Kidney (tissue), 22 donors: ENCODE measurements at places on chromosomes 7 and 10. TPM values are rescaled to one million over a fixed set of nuclear protein-coding genes. Genes with fewer than 3 reads are reported as not detected.

DNA sequence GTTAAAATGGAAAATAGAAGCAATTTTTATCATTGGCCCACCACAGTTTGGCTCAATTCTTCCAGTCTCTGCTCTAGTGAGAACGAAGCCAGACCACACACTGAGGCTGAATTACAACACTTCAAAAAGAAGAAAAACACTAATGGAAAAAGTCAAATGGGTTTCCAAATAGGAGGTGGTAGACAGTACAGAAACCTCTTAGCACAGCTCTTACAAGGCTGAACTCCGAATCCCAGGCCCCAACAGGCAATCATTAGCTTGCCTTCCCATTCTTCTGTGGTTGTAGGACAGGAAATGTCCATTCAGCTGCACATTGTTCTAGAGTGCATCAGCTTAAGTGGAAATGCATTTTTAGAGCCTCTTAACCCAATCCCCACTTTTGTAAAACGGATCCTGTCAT, 115.1 kb upstream of the MEOX2 start:
- no peaks in the 10 kb centered on the region for H3K27me3 ChIP-seq
- DNase-seq, result no peak
- no peak overlapping the region for H3K27ac ChIP-seq
- H3K4me1 ChIP-seq, result no peaks in the 10 kb centered on the region

- no peak overlapping the region for H3K27ac ChIP-seq
- H3K4me3 ChIP-seq, result no peak overlapping the region
- no peak for DNase-seq
- H3K36me3 ChIP-seq, result no peaks in the 10 kb centered on the region
- H3K4me1 ChIP-seq, result no peaks in the 10 kb centered on the region
Measured at GRCh38 chr10:11195623-11196022, 178.0 kb downstream of the CELF2 start.

NOS3 gene
- total RNA-seq, result 51.7 TPM

CALN1 gene
- total RNA-seq, result not detected

GRCh38 chr10:5633166-5633749, 33.1 kb downstream of the ASB13 start:
- DNase-seq, result peak; percentile 55
- H3K27me3 ChIP-seq, result no peaks in the 10 kb centered on the region
- peak overlapping the region; percentile 32 for H3K27ac ChIP-seq
- H3K36me3 ChIP-seq, result no peaks in the 10 kb centered on the region
- peaks cover 6% of the 10 kb centered on the region for H3K4me1 ChIP-seq

GRCh38 chr10:44635176-44635575, 250.3 kb upstream of the CXCL12 start:
- no peaks in the 10 kb centered on the region for H3K36me3 ChIP-seq
- no peaks in the 10 kb centered on the region for H3K27me3 ChIP-seq
- H3K4me3 ChIP-seq, result no peak overlapping the region
- no peaks in the 10 kb centered on the region for H3K4me1 ChIP-seq
- H3K27ac ChIP-seq, result no peak overlapping the region
- no peak for DNase-seq

- H3K36me3 ChIP-seq, result no peaks in the 10 kb centered on the region
- no peak overlapping the region for H3K4me3 ChIP-seq
- DNase-seq, result no peak
- no peak overlapping the region for H3K27ac ChIP-seq
- H3K27me3 ChIP-seq, result no peaks in the 10 kb centered on the region
- H3K4me1 ChIP-seq, result no peaks in the 10 kb centered on the region
Measured at GRCh38 chr7:101208794-101209193, 8.0 kb upstream of the MOGAT3 start.

- H3K27me3 ChIP-seq, result no peaks in the 10 kb centered on the region
- H3K4me3 ChIP-seq, result no peak overlapping the region
- H3K36me3 ChIP-seq, result no peaks in the 10 kb centered on the region
Measured at GRCh38 chr10:86199041-86199440, 167.6 kb downstream of the GRID1 start.

DNA sequence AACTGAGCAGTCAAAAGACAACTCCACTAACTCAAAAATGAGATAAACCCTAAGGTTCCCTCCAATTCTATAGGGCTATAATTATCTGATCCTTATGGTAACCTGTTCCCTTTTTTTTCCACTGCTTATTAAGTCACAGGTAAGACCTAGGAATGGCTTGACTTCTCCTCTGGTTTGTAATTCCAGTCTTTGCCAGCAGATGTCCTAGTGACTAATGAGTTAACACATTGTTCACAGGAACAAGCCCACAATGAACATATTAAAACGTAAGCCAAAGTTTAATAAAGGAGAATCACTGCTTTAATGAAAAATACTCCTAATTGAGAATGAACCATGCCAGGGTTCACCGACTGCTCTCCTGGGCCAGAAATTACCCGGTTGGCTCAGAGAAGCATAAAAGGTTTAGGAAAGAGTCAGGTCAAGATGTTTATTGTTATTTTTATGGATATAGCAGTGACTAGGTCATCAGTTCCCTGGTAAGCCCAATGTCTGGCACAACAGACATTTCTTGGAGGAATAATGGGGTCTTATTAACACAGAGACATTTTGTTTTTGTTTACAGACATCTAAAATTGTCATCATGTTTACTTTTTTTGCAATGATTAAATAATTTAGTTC, 120.1 kb downstream of the ELAPOR2 start:
- no peak overlapping the region for H3K4me3 ChIP-seq
- H3K4me1 ChIP-seq, result no peaks in the 10 kb centered on the region
- DNase-seq, result peak; percentile 42
- no peaks in the 10 kb centered on the region for H3K36me3 ChIP-seq
- no peak overlapping the region for H3K27ac ChIP-seq

MOGAT3 gene
- total RNA-seq, result 0.25 TPM

DNA sequence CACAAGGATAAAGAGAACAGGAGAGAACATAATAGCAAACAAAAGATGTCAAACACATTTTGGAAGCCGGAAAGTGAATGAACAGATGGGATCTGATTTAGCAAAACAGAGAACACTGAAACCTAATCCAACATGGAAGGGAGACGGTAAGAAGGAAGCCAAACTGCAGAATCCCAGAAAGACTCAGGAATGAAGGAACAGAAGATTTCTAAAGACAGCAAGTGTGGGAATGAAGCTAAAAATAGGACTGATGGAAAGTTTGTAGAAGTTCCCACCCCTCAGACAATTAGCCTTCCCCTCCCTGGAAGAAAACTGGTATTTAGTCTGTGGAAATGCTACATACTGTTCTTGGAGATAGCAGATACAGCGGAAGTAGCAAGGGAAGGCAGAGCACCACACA, 40.8 kb downstream of the SLC16A12 start:
- H3K4me1 ChIP-seq, result no peaks in the 10 kb centered on the region
- DNase-seq, result no peak
- H3K36me3 ChIP-seq, result peaks cover 5% of the 10 kb centered on the region
- H3K27ac ChIP-seq, result no peak overlapping the region
- H3K27me3 ChIP-seq, result no peaks in the 10 kb centered on the region

DNA sequence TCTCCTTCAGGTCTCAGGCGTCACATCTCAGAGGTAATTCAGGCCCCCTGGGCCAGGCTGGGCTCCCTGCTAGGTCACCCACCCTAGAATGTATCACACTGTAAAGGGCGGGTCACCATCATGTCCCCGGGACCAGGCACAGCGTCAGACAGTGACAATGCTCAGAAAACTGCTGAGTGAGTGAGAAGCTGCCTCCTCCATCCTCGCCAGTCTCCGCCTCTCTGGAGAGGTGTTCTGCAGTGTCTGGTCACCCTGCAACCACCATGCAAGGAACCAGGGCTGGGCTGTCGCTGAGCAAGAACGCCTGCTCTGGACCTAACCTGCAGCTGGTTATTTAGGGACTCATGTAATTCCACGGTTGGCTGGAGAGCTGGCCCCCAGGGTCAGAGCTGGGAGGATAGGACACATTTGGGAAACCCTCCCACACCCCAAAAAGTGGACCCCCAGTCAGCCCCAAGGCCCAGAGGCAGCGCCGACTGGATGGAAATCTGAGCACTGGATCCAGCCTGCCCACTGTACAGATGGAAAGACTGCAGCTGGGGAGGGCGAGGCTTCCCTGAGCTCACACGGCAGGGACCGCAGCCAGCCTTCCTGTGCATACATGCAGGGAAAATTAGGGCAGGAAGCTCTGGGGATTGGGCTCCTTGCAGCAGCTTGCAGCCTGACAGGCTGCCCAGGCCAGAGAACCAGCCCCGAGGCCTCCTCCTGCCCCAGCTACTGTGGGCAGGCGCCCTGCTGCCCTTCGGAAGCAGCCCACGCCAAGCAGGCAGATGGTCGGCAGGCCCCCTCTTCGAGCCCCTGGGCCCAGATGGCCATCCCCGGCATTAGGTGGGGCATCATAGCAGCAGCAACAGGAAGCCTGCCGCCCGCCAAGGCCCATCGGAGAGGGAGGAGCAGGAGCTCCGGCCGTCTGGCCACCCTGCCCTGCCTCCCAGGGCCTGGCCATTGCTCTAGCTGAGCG, 105.4 kb upstream of the ZMIZ1 start:
- H3K36me3 ChIP-seq, result no peaks in the 10 kb centered on the region
- no peak overlapping the region for H3K27ac ChIP-seq

DNA sequence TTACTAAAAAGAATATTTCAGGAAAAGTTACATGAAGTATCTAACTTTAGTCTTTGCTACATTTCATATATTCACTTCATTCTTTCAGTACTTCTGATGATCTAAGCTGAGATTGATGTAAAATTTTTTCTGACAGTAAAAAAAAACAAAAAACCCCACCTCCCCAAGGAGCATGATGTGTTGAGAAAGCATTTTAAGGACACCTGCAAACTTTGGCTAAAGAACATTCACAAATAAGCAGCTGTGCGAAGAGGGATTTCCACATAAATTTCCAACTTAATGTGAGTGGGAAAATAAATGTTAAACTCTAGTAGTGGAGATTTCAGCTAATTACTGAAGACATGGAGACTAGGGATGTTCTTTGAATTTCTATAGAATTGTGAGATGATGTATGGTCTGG, 35.5 kb downstream of the DLD start:
- no peak overlapping the region for H3K27ac ChIP-seq
- H3K36me3 ChIP-seq, result peaks cover 33% of the 10 kb centered on the region
- no peaks in the 10 kb centered on the region for H3K27me3 ChIP-seq
- no peak for DNase-seq
- no peaks in the 10 kb centered on the region for H3K4me1 ChIP-seq

GRCh38 chr7:6128205-6128604, 97.0 kb downstream of the ANKRD61 start:
- H3K27me3 ChIP-seq, result no peaks in the 10 kb centered on the region
- no peaks in the 10 kb centered on the region for H3K4me1 ChIP-seq
- H3K4me3 ChIP-seq, result no peak overlapping the region
- no peak overlapping the region for H3K27ac ChIP-seq
- H3K36me3 ChIP-seq, result no peaks in the 10 kb centered on the region
- no peak for DNase-seq

TMEM178B gene
- 20.0 TPM for total RNA-seq

NCF1 gene
- 8.4 TPM for total RNA-seq

DNA sequence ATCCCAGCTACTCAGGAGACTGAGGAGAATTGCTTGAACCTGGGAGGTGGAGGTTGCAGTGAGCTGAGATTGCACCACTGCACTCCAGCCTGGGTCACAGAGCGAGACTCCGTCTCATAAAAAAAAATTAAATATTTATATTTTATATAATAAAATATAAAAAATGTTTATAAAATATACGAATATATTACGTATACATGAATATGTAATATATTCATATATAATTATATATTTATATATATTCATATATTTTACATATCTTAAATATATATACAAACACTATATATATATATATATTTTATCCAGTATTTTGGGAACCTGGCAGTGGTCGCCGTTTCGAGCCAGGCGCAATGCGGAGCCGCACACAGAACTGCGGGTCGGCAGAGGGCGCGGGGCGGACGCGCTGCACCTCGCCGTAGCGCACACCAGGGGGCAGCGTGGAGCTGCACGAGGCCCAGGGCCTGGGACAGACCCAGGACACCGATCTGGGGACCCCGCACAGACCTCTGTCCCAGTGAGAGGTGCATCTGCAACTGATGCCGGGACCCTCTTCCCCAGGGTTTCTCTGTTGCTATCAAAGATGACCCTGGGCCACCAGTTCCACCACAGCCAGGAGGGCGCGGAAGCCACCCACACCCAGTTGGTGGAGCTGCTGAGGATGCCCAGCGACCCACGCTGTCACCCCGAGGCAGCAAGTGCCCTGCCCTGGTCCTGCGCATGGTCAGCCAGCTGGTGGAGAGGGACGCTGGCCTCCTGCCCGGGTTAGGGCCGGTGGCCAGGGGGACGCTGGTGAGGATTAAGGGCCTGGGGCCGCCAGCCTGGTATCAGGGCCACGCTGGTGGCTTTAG, 22.7 kb downstream of the AP5Z1 start:
- H3K4me3 ChIP-seq, result no peak overlapping the region
- no peaks in the 10 kb centered on the region for H3K27me3 ChIP-seq
- peak; percentile 73 for DNase-seq
- no peaks in the 10 kb centered on the region for H3K36me3 ChIP-seq
- H3K27ac ChIP-seq, result no peak overlapping the region
- H3K4me1 ChIP-seq, result no peaks in the 10 kb centered on the region

- no peaks in the 10 kb centered on the region for H3K27me3 ChIP-seq
- H3K36me3 ChIP-seq, result no peaks in the 10 kb centered on the region
- no peak for DNase-seq
- H3K4me1 ChIP-seq, result no peaks in the 10 kb centered on the region
- no peak overlapping the region for H3K4me3 ChIP-seq
- no peak overlapping the region for H3K27ac ChIP-seq
Measured at GRCh38 chr10:33481184-33481583, 146.7 kb upstream of the NRP1 start.

DNA sequence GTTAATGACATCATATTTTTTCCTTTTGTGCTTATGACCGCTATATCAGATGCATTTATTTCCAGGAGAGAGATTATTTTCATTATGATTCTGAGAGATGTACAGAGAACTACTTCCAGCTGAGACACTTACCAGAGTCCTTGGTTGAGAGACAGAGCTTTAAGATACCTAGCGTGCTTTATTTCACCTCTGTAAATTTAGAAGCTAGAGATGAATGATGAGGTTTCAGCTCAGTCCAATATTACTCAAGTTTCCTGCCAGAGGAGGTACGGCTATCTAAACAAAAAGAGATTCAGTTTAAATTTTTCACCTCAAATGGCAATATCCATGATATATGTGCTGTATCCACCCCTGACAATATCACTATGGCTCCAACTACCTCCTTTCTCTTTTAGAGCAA, 182.6 kb upstream of the FAM3C start:
- no peaks in the 10 kb centered on the region for H3K4me1 ChIP-seq
- no peak overlapping the region for H3K4me3 ChIP-seq
- no peak overlapping the region for H3K27ac ChIP-seq
